Umbilical cord (tissue), 2 donors: ENCODE measurements at places on chromosomes 1 and 21. TPM values are rescaled to one million over a fixed set of nuclear protein-coding genes. Genes with fewer than 3 reads are reported as not detected.

Gene NIBAN1
- total RNA-seq = 283 TPM

Gene CRYAA
- total RNA-seq = not detected

Gene AKR1A1
- total RNA-seq = 84.0 TPM

Gene NEXN
- total RNA-seq = 76.1 TPM

GRCh38 chr1:87535551-87535950, 206.9 kb downstream of the LMO4 start:
- peak; percentile 76 for DNase-seq

DNA sequence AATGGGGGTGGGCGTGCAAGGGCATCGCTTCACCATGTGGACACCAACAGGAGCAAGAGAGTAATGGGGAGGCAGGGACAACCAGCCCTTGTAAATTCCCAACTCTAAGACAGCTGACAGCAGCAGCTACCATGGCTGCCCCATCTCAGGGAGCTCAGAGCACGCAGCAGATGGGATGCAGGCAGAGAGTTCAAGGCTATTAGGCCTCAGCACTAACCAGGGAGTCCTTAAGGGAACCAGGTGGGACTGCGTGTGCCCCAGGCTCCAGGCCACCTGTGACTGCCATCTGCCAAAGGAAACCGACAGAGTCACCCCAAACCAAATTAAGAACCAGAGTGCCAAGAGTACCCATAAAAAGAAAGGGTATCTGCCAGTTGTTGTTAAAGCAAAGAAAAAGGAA, 33.7 kb upstream of the PRDM2 start:
- DNase-seq = no peak

GRCh38 chr21:35754583-35754982, 305.7 kb downstream of the SETD4 start:
- no peak for DNase-seq
